ENCODE measurements at places on chromosomes 4 and X. TPM values are rescaled to one million over a fixed set of nuclear protein-coding genes. Genes with fewer than 3 reads are reported as not detected.

DNA sequence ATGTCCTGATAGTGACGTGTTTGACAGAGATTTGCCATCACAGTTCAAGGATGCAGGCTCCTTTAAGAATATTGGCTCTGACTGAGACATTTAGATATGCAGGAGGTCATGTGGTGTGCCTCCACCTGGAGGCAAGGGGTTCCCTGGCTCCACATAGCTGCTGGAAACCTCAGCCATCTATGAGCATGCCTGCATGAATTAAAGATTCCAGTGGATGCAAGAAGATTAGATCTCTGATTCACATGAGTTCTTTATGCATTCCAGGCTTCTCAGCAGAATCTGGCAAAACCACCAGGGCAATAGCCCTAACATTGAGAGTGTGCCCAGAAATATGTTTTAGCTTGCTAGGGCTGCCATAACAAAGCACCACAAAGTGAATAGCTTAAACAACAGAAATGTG is 298.5 kb upstream of the AADAT start:
- no peak for DNase-seq

- no peak for DNase-seq
Measured at GRCh38 chrX:108178143-108178498, 86.5 kb downstream of the ATG4A start.

- DNase-seq: no peak
Measured at GRCh38 chr4:36189511-36190226, 54.6 kb downstream of the ARAP2 start.

- DNase-seq: peak; percentile 35
Measured at GRCh38 chr4:141132072-141132708, 1.1 kb downstream of the RNF150 start.

GRCh38 chr4:104420766-104421165 is 73.9 kb downstream of the CXXC4 start:
- DNase-seq: no peak

GRCh38 chr4:166481055-166481454 is 608.0 kb downstream of the TLL1 start:
- no peak for DNase-seq

DNA sequence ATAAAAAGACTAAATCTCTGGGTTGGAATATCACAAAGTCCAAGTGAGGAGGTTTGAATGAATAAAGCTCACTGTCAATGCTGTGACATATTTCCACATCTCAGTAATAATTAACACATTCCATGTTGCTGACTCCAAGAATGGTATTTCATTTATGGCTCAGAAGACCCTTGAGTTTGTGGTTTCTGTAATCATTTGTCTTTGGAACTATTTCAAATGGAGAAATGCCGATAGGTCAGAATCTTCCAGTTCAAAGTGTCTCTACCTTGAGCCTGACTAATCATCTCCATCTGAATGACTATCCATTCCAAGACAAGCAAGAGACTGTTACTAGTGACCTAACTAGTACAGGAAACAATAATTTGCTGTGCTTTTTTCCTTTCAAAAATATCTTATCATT is 24.2 kb upstream of the SLC2A9 start:
- no peak for DNase-seq

DNA sequence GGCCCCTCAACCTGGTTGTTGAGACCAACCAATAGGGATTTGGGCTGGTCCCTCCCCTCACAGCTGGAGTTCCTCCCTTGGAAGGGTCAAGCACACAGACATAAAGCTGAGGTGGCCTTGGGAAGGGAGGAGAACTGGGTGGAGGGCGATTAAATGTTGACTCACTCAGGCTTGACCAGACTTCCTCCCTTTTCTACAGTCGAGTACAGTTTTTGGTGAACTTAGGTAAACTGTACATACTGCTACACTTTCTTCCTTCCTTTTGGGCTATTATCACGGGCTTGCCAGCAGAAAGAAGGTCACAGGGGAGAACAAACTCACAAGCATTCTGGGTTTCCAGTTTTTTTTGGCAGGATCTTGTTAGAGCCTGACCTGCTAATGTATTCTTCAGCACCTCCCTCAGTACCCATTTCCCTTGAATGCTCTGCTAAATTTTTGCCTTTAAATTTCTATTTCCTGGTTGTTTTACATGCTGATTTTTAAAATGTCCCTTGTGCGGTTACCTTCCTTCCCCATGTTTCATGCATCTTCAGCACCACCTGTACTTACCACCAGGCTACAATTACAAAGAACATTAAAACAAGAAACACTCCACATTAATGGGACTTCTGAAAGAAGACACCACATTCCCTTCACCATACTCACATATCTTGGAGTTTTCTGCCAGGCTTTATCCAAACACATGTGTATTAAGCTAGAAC is 135.2 kb upstream of the RASGEF1B start:
- DNase-seq: no peak

DNA sequence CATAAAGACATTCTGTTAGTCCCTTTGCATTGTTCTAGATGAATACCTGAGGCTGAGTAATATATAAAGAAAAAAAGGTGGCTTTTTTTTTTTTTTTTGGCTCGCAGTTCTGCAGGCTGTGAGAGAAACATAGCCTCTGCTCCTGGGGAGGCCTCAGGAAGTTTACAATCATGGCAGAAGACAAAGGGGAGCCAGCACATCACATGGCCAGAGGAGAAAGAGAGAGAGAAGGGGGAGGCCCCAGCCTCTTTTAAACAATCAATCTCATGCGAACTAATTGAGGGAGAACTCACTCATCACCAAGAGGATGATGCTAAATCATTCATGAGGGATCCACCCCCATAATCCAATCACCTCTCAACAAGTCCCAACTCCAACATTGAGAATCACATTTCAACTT is 364.0 kb upstream of the EPHA5 start:
- DNase-seq: no peak

DNA sequence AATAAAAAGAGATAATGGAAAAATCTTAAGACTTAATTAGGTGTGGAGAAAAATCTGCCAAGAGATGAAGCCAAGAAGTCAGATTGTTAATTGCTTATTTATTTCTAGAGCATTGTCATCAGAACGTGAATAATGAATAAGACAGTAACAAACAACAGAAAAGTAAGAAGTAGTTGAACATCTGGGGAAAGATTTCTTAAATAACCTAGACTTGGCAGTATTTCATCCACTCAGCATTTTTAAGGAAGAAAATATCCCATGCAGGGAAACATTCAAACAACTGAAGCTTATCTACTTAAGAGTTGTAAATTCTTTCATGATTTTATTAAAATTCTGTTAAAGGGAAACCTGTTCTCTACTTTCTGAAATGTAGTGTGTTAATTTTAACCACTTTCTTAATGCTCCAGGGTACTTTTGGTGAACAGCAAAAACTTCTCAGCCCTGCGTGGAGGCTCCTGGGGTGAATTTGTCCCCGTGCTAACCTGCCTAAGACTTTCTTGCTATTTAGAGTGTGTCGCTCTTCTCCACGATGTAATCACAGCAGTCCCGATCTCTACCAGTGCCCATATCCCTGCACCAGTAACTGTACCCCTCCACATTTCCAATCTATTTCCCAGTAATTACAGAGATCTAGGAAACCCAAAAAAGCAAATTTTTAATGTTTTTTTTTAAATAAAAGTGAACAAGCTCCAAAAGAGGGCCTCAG is 124.6 kb downstream of the CORIN start:
- no peak for DNase-seq

GRCh38 chr4:109629775-109630174 is 69.7 kb downstream of the MCUB start:
- no peak for DNase-seq

DNA sequence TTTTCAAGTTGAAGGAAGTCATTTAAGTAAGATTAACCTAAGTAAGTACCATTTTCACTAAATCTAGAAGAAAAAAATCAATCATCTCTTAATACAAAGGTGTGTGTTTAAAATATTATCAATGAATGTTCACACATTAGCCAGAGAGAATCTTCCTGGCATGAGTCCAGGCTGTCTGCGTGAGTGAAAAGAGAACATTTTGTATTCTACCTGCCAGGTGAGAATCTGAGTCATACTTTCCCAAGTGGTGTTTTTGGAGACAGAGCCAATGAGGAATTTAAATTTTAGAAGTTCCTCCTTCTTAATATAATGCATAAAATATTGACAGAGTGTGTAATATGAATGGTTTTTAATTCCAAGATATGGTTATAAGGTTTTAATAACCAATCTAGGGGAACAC is 371.8 kb upstream of the NR3C2 start:
- no peak for DNase-seq

DNA sequence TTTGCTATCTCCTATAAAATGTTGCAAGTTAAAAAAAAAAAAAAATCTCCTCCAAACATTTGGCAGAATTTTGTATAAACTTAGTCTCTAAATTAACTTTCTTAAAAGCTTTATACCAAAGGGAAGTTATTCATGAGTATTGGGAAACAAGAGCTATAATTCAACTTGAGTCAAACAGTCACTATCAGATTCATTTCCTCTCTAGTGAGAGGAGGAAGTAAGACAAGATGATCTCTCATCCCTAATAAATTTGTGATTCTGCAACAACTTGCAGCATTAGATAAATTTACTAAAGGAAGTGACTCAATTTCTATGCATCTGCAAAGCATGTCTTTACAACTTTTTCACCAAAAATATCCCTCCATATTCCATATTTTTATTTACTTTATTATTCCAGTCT is 135.4 kb upstream of the GNPDA2 start:
- DNase-seq: no peak

DNA sequence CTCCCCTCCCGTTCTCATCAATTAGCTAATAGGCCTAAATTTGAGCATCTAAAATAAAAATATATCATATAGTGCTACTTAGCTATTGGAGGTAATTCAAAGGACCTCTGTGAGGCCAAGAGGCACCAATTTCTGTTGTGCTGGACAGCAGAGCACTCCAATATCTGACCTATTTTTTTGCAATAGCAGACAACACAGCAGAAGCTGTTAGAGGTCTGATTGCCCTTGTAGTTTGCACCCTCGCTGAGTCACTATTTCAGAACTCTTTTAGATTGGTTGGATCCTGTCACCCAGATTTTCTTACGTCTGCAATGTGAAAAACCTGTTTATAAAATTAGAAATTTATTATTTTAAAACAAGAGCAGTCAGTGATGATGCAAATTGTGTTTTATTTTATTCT is 184.1 kb downstream of the CEP135 start:
- no peak for DNase-seq

DNA sequence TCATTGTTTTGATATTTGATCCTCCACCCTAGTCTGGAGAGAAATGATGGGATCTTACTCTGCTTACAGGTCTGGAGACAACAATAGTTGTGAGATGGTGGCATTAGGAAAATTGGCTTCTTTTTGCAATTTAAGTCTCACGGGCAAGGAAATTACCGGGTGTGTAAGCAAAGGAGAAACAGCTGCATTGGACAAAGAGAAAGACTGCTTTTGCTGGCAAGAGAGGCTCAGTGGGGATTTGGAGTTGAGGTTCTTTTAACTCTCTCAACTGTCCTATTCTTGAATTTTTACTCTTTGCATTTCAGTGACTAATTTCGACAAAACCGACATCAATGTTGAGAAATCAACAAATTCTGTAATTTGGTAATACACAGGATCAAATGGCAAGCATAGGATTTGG is 2.3 kb upstream of the SERPINA7 start:
- DNase-seq: no peak

DNA sequence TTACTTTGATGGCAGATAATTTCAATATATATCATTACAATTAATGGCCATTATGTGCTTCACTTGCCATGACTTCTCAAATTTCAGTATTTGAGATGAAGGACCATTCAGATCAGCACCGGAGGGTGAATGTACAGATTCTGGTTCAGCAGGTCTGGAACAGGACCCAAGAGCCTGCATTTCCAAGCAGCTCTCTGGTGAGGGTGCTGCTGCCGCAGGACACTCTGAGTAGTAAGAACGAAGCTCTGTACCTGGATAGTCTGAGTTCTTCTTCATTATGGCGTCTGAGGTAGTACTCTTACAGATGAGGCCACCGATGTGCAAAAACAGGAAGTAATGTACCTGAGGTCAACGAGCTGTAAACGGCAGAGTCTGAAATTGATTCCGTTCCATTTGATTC is 228.2 kb downstream of the FBXW7 start:
- no peak for DNase-seq

DNA sequence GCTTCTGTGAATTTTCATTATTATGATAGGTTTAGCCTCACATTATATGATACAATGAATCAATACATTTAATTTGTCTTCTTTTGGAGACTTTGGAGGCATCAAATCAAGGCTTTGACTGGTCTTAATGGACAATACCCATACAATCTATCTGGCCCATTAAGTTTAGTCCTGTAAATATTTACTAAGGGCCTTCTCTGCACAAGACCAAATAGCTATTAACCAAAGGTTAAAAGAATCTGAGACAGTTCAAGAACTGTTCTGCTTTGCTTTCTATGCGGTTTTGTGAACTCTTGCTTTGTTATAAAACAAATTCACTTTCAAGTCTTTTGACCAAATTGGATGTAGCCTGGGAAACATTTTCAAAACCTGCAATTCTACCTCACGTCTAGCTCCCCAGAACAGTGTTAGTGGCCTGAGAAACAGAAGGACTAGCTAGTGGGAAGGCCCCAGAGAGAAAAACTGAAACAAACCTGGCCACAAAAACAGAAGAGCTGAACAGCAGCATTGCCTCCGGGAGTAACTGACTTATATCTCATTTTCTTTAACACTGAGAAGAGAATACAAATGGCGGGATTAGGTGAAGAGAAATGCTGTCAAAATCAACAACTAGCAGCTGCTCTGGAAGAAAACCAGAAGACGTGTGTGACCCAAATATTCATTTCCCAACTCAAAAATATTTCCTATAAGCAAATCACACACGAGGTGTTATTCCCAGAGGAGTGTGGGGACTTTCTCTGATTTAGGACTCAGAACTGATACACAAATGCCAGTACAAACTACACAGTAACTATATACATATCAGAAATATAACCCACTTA is 548 bp downstream of the TLR1 start:
- no peak for DNase-seq

- DNase-seq: no peak
Measured at GRCh38 chr4:38663090-38663800, 754 bp upstream of the KLF3 start.

GRCh38 chr4:67521506-67521905 is 23.8 kb downstream of the CENPC start:
- no peak for DNase-seq

GRCh38 chr4:24067367-24068193 is 177.7 kb upstream of the PPARGC1A start:
- DNase-seq: no peak

- no peak for DNase-seq
Measured at GRCh38 chr4:2792711-2793585, at the start of gene SH3BP2. SH3BP2 (plus strand) TSS chr4:2793085; CDS start chr4:2820618, 27,533 bp downstream.

- no peak for DNase-seq
Measured at GRCh38 chrX:108516184-108516583, 76.5 kb downstream of the COL4A5 start.

- DNase-seq: no peak
Measured at GRCh38 chr4:99966692-99967091, 16.6 kb upstream of the H2AZ1 start.

- no peak for DNase-seq
Measured at GRCh38 chr4:81512001-81512756, 40.5 kb upstream of the RASGEF1B start.

GRCh38 chr4:74304095-74304625 is 4.1 kb upstream of the EPGN start:
- no peak for DNase-seq

GRCh38 chrX:67779099-67779498 is 235.3 kb downstream of the AR start:
- no peak for DNase-seq

Gene PASD1
- not detected for polyA plus RNA-seq

Gene LIMCH1
- polyA plus RNA-seq: 91.1 TPM

Gene MAGEC2
- not detected for polyA plus RNA-seq

Gene ARHGEF6
- 11.2 TPM for polyA plus RNA-seq

Gene FAM9C
- polyA plus RNA-seq: 0.16 TPM

Gene CXCL5
- polyA plus RNA-seq: 0.19 TPM

Gene AKAP4
- polyA plus RNA-seq: 0.14 TPM

Gene UGT2B7
- 94.6 TPM for polyA plus RNA-seq

Gene ENPP6
- 6.6 TPM for polyA plus RNA-seq

Gene SLC6A14
- 0.10 TPM for polyA plus RNA-seq

Gene MSANTD1
- polyA plus RNA-seq: 0.39 TPM

Gene ARHGAP36
- 0.10 TPM for polyA plus RNA-seq
